Right renal pelvis (tissue), 4 donors: ENCODE measurements at places on chromosomes 5 and 9. TPM values are rescaled to one million over a fixed set of nuclear protein-coding genes. Genes with fewer than 3 reads are reported as not detected.

RNF183 gene
- 5.7 TPM for polyA plus RNA-seq

STOML2 gene
- 125 TPM for polyA plus RNA-seq

GRCh38 chr5:16345454-16345853, 120.1 kb downstream of the ZNF622 start:
- DNase-seq = no peak

DNA sequence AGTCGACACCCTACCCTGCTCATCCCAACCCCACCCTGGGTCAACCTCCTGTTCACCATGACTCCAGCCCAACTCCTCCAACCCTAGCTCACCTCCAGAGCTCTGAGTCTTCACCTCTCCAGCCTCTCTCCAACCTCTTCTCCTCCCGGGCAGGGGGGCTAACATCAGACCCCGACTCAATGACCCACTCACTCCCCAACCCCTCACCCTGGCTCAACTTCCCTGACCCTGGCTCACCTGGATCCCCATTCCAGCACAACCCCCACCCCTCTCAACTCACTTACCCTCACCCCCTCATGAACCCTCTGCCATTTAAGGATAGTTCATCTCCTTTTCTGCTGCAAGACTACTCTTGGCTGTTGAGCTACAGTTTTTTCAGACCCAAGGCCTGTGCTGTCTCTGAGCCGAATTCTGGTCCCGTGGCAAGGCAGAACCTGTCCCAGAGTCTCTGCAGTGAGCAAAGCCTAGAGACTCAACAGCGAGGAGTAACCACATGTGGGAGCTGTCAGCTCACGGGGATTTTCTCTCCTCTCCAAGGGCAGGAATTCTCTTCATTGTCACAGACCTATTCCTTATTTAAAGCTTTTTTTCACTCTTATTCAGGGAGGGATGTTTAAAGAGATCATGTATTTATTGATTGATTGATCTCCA, 29.8 kb downstream of the ANKRD33B start:
- no peak for DNase-seq

DNA sequence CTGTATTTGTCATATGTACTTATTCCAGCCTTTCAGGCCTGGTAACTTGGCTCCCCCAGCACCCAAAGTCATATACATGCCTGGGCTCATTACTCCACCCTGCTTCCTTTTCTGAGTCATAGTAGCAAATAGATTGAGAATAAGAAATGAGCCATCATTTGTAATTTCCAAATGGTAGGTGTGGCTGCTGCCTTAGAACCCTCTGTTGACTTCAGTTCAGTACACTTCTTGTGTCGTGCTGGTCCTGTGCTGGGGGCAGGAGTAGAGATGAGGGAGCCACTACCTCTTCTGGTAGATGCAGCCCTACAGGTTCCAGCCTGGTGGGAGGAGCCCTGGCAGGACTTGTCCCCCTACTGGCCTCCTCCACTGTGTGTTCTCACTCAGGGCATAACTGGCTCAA, 11.1 kb downstream of the GM2A start:
- DNase-seq = no peak

DNA sequence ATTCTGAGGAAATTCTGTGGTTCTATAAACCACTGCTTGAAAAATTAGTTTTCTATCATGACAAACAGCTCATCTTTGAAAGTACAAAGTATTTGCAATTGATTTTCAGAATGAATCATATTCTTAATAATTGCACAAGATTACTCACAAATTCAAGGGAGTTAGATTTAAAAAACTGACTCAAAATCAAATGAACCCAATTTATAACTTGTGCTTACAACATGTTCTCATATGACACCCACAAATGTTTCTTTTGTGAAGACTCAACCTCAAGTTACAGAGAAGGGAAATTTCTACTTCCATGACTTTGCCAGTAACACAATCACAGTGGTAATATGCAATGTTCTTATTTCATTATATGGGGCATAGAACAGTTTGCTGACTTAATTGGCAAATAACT, 272.0 kb upstream of the ACTBL2 start:
- no peak for DNase-seq

DNA sequence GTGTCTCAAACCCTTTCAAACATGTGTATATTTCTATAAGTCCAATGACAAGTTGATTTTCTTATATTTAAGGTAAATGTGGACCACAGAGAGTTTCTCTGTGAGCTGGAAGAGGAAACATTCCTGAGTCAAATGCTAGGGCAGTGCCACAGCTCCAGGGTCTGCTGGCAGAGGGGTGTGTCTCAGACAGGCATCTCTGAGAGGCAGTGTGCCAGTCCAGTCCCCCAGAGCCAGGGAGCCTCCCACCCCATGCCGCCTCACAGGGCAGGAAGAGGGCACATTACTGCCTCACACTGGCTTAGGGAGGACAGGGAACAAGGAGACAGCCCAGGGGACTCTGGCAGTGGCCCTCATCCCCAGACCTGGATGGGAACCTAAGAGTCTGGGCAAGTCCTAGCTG, 120.2 kb downstream of the TENT4A start:
- DNase-seq = no peak

DNA sequence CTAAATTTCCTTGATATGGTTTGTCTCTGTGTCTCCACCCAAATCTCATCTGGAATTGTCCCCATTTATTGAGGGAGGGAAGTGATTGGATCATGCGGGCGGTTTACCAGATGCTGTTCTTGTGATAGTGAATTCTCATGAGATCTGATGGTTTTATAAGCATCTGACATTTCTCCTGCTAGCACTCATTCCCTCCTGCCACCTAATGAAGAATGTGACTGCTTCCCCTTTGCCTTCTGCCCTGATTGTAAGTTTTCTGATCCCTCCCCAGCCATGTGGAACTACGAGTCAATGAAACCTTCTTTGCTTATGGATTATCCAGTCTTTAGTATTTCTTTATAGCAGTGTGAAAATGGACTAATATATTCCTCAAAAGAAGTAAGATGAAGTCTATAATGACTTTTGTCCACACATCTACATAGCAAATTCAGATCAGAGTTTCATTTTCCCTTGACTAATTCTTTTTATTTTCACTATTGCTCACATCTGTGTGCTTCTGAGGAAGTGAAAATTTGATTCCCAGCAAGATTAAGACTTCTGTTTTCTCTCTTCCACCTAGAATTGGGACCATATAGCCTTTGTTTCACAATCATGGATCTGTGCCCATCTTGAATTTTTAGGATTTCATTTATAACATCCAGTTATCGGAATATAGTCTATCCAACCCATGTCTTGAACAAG, 393.5 kb downstream of the DMAC1 start:
- no peak for DNase-seq
